Daoy (cell line): ENCODE measurements at places on chromosomes 13 and 19. TPM values are rescaled to one million over a fixed set of nuclear protein-coding genes. Genes with fewer than 3 reads are reported as not detected.

IGFL3 gene
- not detected in 2 replicates for total RNA-seq

ADAMTS10 gene
- total RNA-seq = 3.1 and 6.6 TPM in 2 replicates

CLEC11A gene
- total RNA-seq = 47.6 and 56.9 TPM in 2 replicates

LSR gene
- 21.1 and 32.9 TPM in 2 replicates for total RNA-seq

ZNF541 gene
- total RNA-seq = not detected in 2 replicates

UQCR11 gene
- total RNA-seq = 84.4 and 85.5 TPM in 2 replicates

CAPNS1 gene
- total RNA-seq = 122 and 257 TPM in 2 replicates

CABP5 gene
- not detected in 2 replicates for total RNA-seq

EBI3 gene
- total RNA-seq = 3.0 and 7.0 TPM in 2 replicates

SYCN gene
- total RNA-seq = not detected in 2 replicates

- no peak for DNase-seq
Observed at GRCh38 chr13:110387451-110388107, 80.5 kb downstream of the COL4A2 start.

DNA sequence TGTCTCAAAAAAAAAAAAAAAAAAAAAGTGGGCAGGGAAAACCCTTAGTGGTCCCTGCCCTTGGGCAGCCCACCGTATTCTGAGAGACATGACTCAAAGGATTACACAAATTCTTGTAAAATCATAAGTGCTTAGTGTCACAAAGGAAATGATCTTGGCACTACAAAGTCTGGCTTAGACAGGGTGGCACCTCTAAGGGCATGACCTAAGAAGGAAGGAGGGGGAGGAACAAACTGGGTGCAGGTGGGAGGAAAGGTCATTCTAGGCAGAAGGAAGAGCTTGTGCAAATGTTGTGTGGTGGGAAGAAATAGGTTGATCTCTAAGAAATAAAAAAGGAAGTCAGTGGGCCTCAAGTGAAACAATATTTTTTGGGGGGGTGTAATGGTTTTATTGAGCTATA, 10.4 kb downstream of the PNPLA6 start:
- no peak for DNase-seq

- DNase-seq = no peak
Observed at GRCh38 chr19:46812977-46813838, 24.8 kb upstream of the SLC1A5 start.

GRCh38 chr13:110132225-110132982, 174.6 kb downstream of the COL4A1 start:
- DNase-seq = peak; percentile 22

DNA sequence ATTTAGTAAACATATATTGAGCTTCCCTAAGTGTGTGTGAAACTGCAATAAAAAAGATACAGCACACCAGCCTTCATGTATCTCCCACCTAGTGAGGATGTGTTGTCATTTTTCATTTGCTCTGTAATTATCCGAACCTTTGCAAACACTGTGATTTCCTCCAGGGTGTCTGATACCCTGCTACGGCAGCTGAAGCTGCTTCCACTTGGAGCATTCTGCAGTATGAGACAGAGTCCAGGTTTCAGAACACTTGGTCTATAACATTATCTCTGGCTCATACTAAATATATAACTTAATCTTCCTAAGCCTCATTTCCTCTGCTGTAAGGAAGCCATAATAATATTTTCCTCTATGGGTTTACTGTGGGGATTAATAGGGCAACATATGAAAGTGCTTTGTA, 1338.1 kb upstream of the SLC10A2 start:
- DNase-seq = no peak

DNA sequence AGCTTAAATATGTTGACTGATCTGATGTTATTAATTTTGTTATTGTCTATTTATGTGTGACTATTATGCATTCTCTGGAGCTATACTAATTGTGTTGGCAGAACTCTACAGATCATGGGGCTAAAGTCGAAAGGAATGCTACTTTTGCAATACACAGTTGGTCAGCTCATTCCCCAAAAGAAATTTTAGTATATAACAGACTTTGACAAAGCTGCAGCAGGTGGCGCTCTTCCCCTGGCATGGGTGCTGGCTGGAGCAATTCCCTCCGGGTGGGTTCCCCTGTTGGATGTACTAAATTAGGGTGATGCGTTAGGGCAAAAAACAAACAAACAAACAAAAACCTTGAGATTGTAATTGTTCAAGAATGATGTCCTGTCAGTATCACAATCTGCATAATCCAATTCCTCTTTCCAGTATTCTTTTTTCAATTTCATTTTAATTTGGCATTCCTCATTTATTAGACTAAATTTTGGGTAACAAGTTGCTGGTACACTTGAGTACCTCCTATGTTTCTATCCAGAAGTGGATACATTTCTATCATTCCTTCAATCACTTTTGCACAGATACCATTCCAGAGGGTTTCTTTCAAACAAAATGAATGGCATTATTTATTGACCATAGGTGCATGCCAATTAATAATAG, 322.8 kb upstream of the EDNRB start:
- DNase-seq = peak; percentile 41

GRCh38 chr19:43538922-43539321, 5.9 kb downstream of the ZNF575 start:
- no peak for DNase-seq

DNA sequence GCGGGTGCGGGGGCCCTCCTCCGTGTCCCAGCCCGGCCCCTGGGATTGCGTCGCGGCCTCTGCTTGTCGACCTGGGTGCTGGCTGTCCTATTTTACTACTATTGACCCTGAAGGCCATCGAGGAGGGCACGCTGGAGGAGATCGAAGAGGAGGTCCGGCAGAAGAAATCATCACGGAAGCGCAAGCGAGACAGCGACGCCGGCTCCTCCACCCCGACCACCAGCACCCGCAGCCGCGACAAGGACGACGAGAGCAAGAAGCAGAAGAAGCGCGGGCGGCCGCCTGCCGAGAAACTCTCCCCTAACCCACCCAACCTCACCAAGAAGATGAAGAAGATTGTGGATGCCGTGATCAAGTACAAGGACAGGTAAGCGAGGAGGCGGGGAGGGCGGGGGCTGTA, 48.1 kb upstream of the LDLR start:
- no peak for DNase-seq

- DNase-seq = no peak
Observed at GRCh38 chr13:24203811-24204210, 43.3 kb downstream of the SPATA13 start.

GRCh38 chr19:17725422-17726078, 6.3 kb downstream of the MAP1S start:
- DNase-seq = no peak

GRCh38 chr19:15577184-15577771, 37.7 kb upstream of the CYP4F8 start:
- DNase-seq = no peak

DNA sequence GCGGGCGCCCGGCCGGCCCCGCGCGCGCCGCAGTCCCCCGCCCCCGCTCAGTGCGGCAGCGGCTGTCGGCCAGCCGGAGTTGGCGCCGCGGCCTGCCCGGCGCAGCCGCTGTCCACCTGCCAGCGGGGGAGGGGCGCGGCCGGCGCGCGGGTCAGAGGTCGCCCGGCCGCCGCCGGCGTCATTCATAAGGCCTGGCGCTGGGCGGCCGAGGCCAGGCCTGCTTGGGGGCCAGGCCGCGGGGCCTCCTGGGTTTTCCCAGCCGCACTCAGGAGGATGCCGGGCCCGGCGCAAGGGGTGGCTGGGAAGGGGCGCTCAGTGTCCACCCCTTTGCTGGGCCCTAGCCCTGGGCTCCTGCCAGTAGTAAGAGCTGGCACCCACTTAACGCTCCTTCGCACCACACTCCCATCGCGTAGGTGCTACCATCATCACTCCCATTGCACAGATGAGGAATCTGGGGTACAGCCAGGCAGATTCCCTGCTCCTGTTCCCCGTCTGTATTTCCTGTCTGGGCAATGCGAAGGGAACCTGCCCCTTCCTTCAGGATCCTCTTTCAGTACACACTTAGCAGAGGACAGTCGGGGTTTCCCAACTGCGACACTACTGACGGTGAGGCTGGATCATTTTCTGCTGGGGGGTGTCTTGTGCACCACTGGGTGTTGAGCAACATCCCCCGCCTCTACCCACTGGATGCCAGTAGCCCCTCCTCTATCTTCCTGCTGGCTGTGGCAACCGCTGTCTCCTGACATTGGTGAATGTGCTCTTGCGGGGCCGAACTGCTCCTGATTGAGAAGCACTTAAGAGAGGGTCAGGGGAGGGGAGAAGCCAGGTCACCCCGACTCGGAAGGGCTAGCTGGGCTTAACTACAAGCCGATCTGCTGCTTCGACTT, 846 bp upstream of the PRKACA start:
- peak; percentile 62 for DNase-seq

GRCh38 chr13:102693250-102693649, 1.6 kb downstream of the METTL21C start:
- no peak for DNase-seq

- DNase-seq = peak; percentile 14
Observed at GRCh38 chr19:42601811-42602443, 7.2 kb upstream of the CEACAM8 start.

- DNase-seq = no peak
Observed at GRCh38 chr13:99371956-99372355, 64.8 kb upstream of the GPR183 start.

GRCh38 chr19:29694669-29695627, 20.1 kb downstream of the C19orf12 start:
- peak; percentile 70 for DNase-seq

DNA sequence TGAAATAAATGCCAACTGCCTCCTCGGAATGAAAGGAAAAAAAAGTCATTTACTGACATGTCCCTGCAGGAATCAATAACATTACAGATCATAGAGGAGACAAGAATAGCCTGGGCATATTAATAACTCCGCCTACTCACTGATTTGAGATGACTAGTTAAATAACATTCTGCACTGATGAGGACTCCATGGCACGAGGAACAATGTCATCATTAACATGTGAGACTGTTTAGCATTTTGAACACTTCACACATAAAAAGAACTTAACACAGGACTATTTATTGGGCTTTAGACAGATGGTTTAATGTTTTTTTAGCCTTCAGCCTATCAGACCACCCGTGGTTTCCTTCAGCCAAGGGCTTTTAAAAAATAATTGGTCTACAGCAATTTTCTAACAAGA, 170.1 kb downstream of the OLFM4 start:
- DNase-seq = no peak

DNA sequence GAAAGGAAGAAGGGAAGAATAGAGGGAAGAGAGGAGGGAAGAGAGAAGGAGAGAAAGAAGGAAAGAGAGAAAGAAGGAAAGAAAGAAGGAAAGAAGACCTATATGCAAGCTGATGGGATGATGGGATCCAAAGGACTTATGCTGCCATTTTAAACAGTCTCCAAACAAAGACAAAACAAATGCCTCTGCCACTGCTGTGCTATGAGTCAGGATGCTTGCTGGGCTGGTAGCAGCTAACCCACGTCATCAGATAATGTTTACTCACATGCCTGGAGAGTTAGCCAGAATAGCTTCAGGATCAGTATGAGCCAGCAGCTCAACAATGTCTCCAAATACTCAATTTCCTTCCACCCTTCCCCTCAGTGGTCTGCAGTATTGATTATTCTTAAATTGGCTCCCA, 12.0 kb upstream of the ZNF274 start:
- peak; percentile 61 for DNase-seq

DNA sequence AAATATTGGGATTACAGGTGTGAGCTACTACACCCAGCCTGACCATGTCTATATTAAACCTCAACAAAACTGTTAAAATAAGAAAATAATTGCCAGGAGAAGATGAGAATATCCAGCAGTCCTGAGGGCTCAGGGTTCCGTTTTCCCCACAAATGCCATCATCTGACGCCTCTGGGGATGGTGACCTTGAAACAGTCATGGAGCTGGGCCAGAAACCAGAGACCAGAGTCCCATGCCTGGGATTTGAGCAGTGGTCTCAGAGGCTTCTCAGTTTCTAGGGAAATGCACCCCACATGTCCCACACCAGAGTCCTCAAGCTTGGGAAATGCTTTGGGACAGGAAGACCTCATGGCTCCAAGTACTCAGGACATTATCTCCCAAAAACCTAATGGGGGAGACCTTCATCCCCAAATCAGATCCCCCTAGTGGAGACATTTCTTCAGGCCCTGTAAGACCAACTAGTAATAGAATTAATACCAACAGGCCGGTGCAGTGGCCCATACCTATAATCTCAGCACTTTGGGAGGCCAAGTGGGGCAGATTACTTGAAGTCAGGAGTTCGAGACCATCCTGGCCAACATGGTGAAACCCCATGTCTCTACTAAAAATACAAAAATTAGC, 2.9 kb upstream of the MAP1S start:
- no peak for DNase-seq

DNA sequence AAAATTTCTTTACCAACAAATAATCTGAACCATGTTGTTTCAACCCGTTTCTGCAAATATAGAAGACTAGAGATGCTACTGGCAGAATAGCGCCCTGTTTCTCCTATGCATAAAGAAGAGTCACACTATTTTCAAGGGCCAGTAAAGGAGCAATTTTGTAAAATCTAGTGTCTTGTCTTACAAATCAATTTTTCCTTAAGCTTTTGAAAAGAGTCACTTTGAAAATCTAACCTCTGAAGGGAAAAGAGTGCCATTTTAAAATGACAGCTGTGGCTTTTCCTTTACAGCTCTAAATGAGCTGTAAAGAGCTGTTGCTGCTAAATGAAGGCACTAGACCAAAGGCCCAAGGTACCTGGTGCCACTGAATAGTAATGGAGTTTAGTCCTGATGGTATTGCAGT, 16.9 kb upstream of the GTF2F2 start:
- no peak for DNase-seq

- DNase-seq = no peak
Observed at GRCh38 chr13:45598597-45598996, 16.9 kb downstream of the ERICH6B start.

GRCh38 chr19:38193445-38193844, 30.6 kb downstream of the DPF1 start:
- DNase-seq = no peak

GRCh38 chr19:57559008-57559403, 657 bp downstream of the ZNF550 start:
- DNase-seq = peak; percentile 49

DNA sequence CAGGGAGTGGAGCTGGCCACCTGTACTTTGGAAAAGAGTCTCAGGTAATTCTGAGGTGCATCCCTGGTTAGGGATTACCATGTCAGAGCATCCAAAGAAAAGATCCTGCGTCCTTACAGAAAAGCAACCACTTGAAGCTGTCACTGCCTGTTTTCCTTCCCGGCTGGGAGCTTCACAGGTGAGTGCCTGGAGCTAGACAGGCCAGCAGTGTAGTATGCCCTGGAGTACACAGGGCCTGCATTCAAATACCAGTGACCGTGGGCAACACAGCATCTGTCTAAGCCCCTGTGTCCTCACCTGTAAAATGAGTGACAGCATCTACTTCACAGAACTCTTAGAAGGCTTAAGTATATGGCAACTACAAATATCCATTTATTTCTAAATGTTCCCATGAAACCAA, 29.0 kb downstream of the DZIP1 start:
- DNase-seq = no peak

GRCh38 chr13:59680429-59681024, 483.2 kb downstream of the DIAPH3 start:
- DNase-seq = no peak

GRCh38 chr19:15303105-15303780, 29.1 kb downstream of the BRD4 start:
- DNase-seq = no peak
